ENCODE measurements at places on chromosomes 16 and 17.

DNA sequence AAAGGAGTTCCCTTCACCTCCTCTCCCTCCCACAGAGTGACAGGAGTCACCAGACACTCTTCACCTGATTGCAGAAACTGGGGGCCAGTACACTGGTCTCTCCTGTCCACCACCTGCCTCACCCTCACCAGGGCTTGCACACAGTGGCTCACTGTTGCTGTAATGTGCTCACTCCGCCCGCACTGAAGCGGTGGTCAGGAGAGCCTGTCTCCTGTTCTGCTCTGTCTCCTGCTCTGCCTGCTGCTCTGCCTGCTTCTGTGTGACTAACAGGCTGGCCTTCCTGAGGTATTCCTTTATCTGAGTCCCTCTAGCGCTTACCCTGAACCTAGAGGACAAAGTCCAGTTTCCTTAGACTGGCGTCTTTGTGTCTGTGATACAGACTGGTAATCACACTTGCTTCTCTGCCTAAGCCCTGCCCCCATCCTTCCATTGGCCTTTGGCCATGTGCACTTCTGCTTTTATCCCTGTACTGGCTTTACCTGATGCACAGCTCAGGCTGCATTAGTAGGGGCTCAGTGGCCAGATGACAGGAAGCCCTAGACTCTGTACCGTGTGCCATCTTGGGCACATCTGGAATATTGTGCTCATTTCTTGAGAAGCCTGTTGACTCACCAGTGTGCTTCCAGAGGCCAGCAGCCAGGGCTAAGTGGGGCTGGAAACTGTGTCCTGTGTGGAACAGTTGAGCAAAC lies 13.3 kb downstream of the PROCA1 start:
- no peak for DNase-seq

DNA sequence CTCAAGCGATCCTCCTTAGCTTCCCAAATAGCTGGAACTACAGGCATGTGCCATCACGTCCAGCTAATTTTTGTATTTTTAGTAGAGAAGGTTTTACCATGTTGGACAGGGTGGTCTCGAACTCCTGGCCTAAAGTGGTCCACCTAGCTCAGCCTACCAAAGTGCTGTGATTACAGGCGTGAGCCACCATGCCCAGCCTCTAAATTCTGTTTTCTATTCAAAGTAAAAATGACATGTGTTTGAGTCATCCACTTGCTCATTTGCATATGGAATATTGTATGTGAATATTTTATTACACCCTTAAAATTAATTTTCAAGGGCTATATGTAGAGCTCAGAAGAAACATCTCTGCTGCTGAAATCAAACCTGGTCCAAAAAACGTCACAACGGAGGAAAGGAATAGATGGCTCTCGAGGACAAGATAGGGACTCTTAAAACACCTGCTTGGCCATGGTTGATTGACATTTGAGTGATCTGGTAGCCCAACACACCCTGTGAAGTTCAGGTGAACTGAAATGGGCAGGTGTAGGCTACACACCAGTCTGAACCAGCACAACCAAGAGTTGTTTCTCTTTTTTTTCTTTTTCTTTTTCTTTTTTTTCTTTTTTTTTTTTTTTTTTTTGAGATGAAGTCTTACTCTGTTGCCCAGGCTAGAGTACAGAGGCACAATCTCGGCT lies 51.1 kb downstream of the SF3B3 start:
- no peak for DNase-seq

DNA sequence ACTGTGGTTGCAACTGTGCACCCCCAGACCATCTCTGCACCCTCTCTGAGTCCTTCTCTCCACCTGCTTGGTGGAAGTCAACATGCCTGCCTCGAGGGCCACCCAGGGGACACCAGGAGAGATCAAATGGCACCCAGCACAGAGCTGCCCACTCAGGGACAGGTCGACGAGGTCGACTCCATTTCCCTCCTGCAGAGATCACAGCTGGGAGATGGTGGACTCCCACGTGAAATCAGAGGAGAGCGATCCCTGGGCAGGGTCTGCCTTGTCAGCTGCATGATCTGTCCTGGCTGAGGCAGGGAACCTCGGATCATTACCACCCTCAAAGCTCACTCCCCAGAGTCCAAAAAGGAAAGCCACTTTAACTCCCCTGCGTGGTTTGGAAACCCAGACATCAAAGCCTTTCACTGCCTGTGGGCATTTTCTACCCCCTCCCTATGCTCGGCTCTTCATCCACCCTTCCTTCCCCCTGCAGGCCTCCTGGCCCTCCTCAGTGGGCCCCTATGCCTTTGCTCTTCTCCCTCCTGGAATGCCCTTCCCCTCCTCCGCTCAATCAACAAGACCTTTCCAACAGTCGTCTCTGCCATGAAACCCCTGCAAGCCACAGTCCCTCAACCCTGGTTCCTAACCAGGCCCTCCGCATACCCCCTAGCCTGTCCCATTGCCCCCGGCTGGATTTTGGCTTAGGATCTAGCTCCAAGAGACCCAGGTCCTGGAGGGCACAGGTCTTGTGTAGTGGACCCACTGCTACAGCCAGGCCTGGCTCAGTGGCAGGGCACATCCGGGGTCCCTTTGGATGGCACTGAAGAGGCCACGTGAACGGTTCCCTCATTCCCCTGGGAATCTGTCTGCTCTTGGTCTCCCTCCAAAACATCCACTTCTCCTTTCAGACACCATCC lies 103.8 kb upstream of the RPL38 start:
- no peak for DNase-seq

DNA sequence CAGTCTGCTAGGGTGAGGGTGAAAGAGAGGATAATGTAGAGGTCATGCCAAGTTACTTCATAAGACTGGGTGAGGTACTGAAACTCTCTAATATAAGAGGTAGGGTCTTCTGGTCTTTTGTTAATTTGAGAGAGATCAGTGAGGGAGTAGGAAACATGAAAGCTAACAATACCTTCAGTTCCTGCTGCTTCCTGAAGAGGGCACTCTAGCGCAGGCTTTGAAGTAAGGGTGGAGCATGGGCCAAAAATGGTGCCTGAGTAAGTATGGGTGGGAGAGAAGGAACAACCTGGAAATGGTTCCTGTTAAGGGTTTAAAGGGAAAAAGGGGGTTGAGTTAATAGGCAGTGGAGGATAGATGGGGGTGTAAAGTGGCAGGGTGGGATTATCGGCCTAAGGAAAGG lies 2449.5 kb downstream of the TP53TG3F start:
- no peak for DNase-seq

GRCh38 chr16:56479469-56479868 lies 28.1 kb downstream of the OGFOD1 start:
- DNase-seq, result no peak

DNA sequence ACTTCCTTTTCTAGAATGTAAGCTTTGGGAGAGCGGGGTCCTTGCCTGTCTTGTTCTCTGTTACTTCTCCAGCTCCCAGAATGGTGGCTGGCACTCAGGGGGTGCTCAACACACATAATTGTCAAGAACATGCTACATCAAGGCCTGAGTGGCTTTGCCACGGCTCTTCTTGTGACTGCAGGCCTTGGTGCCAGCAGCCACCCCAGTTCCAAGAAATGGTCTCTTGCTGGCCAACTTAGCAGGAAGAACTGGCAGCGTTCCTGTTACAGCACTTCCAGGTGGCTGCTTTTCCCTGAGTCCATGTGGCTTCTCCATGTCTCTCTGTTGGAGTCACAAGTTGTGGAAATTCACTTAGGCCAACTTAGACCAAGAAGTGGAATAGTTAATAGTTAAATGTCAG lies 36.1 kb downstream of the PRKCB start:
- DNase-seq, result no peak

DNA sequence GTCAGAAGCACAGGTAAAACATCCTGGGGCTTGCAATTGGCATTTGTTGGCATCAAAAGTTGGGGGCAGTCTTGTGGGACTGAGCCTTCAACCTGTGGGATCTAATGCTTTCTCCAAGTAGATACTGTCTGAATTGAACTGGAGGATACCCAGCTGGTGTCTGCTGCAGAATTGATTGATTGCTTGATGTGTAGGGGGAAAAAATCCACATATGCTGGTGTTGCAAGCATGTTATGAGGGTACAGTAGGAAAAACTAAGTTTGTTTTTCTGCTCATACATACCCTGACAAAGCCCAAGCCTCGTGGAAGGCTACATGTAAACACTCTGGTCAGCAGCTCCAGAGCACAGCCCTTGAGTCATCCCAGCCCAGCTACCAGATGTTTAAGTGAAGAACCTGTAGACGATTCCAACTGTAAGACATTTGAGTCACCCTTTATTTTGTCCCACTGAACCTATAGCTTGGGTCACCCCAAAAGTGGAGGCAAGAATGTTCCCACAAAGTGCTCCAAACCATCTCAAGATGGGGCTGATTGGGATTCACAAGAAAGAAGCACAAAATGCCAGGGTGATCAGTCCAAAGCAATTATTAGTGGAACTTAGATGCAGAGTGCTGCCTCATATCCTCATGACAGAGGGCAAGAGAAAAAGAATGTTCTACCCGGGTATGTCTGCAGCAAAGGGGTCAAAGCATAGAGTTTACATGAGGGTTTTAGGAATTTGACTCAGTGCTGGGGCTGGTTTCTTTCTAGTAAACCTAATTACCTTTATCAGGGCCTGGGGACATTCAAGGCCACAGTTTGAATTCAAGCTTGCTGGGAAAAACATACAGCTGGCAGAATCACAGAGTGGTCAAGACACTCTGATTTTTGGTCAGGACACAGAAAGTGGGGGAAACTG lies 9.6 kb upstream of the APPBP2 start:
- DNase-seq, result no peak

DNA sequence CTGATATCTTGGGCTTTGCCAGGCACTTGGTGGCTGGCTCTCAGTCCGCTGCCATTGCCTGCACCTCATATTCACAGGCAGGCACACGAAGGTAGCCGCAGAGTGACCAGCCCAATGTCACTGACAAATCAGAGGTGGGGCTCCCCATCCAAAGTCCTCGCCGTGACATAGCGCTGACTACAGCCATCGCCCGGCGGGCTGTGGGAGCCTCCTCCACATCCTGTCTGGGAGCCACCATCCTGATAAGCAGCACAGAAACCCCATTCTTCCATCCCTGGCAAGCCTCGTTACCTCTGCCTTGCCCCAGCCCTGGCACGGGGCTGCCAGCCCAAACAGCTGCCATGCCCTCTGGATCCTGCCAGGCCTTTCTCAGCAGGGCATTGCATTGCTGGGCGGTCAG lies 437.8 kb downstream of the SLC39A11 start:
- DNase-seq, result no peak

DNA sequence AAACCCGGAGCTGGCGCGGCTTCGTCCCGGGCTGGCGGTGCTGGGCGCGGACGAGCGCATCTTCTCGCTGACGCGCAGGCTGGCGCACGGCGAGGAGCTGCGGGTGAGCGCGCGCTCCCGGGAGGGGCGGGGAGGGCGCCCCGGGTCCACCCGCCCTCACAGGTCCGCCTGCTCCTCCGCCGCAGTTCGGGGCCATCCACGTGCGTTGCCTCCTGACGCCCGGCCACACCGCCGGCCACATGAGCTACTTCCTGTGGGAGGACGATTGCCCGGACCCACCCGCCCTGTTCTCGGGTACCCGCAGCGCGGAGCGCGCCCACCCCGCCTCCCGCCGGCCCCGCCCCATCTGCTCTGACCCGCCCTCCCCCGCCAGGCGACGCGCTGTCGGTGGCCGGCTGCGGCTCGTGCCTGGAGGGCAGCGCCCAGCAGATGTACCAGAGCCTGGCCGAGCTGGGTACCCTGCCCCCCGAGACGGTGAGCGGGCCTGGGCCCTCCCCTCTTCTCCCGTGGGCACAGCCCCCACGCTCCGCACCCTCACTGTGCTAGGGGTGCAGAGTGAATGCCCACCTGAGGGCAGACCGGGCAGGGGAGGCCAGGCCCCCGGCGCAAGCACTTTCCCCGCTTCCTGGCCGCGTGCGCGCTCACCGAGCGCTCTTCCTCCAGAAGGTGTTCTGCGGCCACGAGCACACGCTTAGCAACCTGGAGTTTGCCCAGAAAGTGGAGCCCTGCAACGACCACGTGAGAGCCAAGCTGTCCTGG lies 1.4 kb downstream of the HAGHL start:
- DNase-seq, result peak; percentile 55

DNA sequence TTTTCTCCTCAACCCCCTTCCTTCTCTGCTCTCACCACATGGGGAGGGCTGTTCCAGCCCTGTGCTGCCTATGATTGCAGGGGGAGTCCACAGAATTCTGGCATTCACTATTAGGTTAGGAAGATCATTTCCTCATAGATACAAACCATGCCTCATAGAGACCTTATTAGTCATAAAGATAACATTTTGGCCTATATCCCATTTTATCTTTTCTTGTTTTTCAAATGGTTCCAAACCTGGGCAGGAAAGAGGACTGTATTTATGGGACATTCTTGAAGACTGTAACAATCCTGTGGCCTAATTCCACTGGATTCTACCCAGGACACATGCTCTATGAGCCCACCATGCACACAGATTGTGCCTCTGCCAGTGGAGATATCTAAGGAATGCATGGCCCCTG lies 51.7 kb downstream of the ASIC2 start:
- no peak for DNase-seq

DNA sequence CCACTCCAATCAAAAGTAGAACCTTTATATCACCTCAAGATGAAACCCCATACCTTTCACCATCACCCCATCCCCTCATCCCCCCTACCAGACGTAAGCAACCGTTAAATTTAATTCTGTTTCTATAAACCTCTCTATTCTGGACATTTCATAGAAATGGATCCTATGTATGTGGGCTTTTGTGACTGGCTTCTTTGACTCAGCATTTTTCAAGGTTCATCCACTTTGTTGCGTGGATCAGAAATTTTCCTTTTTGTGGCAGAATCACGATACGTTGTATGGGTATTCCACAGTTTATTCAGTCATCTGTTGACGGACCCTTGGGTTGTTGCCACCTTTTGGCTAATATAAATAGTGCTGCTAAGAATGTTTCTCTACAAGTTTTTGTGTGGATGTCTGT lies 8.6 kb downstream of the PLCG2 start:
- DNase-seq, result no peak

DNA sequence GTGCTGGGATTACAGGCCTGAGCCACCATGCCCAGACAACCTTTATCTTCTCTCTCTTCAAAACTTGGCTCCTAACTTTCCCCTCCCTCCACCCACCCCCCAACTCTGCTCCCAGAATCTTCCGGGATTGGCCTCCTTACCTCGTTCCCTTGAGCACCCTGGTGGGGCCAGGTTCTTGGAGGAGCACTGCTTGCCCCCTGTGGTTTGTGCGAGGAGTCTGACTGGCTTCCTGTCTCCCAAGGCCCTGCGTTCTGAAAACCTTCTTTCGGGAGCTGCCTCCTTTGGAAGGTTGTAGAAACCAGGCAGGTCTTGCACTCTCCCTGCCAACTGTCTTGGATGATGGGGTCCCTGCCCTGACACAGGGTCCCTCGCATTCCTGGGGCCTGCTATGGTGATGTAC lies 19.8 kb downstream of the PLXDC1 start:
- DNase-seq, result no peak

GRCh38 chr16:1688807-1689560 lies 10.9 kb downstream of the JPT2 start:
- no peak for DNase-seq

All from stimulated activated CD4-positive, alpha-beta T cell treated with anti-CD3 and anti-CD28 coated beads, Interleukin-12 subunit alpha, Interleukin-12 subunit beta, amount 100 ng/mL, for 4 hours (primary cell).